ENCODE measurements at places on chromosomes 6 and 20. TPM values are rescaled to one million over a fixed set of nuclear protein-coding genes. Genes with fewer than 3 reads are reported as not detected.

- no peak for DNase-seq
These were observed 2.9 kb downstream of the POU3F2 start for GRCh38 chr6:98836962-98837944.

DNA sequence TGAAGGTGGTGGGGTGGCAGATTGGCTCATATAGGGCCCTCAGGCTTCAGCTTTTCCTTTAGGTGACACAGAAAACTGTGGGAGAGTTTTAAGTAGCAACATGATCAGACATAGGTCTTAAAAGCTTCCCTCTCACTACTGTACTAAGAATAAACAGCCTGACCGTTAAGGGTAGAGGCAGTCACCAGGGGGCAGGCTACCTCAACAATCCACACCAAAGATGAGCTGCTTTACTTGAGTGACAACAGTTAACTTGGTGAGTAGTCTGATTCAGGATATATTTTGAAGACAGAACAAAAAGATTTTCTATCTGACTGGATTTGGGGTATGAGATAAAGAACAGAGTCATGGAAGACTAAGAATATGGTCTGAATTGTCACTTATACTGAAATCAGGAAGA lies 193.1 kb upstream of the SHLD1 start:
- DNase-seq: peak; percentile 36

DNA sequence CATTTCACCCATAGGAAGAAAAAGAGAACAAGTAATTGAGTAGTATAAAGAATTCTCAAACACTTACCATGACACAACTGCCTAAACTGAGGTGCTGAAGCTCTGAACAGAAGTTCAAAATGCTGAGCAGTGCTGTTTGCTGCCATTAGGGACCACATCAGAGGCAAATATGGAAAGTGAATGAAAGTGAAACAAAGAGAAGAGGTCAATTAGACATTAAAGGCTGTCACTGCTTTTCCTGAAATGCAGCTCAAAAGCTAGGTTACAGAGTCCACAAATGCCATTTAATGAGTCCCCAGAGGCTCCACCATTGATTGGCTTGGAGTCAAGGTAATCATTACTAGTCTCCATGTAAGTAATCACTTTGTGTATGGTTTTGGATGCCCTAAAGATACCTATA lies 46.1 kb downstream of the POU3F2 start:
- DNase-seq: no peak

DNA sequence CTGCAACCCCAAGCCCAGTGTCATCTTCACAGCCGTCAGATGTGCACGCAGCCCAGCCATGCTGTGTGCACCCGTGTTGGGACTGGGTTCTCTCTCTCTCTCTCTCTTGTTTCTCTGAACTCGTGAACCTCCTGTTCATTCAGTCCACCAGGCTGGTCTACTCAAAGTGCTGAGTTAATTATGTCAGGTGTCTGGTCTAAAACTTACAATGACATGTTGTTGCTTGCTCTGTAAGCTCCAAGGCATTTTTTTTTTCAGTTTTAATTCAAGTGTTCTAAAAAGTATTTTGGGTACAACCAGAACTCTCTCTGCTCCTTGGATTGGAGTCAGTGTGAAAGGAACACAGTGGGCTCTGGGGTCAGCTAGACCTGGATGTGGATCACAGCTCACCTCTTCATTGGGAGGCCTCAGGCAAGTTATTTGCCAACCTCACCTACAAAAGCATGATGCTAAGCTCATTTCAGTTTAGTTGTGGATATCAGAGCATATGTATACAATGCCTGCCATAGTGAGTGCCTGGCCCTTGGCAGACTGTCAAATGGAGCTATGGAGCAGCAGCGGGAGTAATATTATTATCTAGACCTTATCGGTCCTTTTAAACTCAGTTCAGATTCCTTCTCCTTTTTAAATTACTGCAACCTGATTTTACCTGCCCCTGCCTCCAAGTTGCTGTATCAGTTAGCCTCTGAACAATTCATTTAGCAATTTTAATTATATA lies 59.5 kb downstream of the PLEKHG1 start:
- DNase-seq: no peak

ADGRF4 gene
- not detected for total RNA-seq

- no peak for DNase-seq
These were observed 11.5 kb upstream of the TREML4 start for GRCh38 chr6:41216616-41217015.

DNA sequence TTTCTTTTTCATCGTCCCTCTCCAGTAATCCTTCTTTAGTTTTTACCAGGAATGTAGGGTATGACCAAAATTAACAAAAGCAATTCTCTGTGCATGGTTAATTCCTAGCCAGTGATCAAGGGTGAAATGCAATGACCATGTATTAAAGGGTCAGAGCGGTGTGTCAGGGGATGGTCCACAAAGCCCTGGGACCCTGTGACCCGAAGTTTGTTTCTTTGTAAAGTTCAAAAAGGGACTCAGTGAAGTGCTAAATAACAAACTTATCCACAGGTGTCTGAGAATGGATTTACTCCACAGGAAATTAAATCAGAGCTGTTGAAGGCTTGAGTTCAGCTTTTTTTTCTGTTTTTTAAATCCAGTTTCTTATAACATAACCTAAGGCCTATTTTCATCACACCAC lies 375.7 kb downstream of the GJA1 start:
- no peak for DNase-seq

GDAP1L1 gene
- not detected for total RNA-seq

GRCh38 chr6:22029171-22029570 lies 267.7 kb downstream of the PRL start:
- DNase-seq: no peak

- no peak for DNase-seq
These were observed 345.4 kb downstream of the COL12A1 start for GRCh38 chr6:74860456-74860855.

DNA sequence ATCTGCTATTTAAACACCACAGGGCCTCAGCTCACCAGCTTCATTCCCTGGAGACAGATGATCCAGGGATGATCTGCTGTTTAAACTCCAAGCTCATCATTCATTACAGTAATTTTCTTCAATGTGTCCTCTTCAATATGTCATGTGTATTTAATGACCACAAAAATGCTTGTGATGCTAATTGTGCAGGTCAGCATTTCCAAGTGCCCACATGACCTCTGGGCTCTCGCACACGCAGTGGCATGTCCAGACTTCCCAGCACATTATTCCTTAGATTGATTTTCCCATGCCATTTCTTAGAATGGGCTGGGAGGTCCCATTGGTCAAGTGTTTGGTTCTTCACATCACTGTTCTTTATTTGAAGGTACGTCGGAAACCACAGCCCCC lies 434.4 kb downstream of the HAO1 start:
- no peak for DNase-seq

GRCh38 chr6:35487658-35488516 lies 9.0 kb downstream of the TEAD3 start:
- peak; percentile 38 for DNase-seq

CLVS2 gene
- total RNA-seq: not detected

STMND1 gene
- 0.14 TPM for total RNA-seq

- DNase-seq: peak; percentile 97
These were observed 403.9 kb upstream of the JARID2 start for GRCh38 chr6:14841901-14842421.

DNA sequence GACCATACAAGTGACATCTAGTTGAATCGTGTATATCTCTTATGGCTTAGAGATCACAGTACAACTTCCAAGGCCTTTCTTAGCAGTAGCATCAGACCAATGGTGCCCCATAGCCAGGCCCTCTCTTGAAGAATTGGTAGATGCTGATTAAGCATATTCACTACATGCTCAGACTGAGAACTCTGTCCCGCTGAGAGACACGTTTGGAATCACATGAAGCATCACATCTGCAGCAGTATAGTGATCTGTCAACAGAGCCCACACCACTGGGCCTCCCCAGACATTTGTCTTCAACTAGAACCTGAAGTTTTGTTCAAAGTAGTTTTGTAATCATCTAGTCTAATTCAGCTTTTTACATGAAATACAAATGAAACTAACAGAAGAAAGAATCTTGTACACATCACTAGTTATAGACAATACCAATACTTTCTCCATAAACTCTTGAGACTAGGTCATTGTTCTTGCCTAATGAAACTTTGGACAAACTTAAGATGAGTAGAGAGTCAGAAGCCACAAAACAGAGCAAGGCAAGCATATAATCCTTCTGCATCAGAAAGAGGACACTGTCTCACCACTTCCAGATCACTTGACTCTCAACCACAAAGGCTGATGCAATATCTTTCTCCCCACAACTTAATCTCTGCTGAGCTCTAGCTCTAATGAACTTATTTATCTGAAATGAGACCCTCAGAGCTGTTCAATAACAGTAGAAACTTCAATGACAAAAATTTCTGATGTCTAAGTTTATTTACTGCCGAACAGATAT lies 182.7 kb downstream of the TBX18 start:
- DNase-seq: peak; percentile 66

STX11 gene
- 0.27 TPM for total RNA-seq

- no peak for DNase-seq
These were observed 162.9 kb upstream of the SLC24A3 start for GRCh38 chr20:19049514-19049913.

- no peak for DNase-seq
These were observed 90.1 kb upstream of the FKBP1C start for GRCh38 chr6:63121166-63121565.

FRK gene
- total RNA-seq: not detected

DNA sequence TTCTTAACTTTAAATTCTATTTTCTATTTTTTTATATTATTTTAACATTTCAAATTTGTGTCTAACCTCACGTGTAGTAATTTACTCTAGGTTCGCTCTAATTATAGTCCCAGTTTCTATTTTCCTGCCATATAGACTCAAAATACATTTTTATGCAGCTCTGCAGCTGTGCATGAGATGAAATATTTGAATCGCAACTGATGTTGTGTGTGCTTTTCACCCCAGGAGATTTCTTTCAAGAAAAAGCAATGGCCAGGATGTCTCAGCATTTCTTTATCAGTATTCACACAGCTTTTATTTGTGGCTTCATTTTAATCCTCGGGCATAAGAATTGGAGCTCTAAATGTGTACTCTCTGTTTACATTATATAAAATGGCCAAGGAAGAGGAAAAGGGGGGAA lies 157.6 kb downstream of the HDGFL1 start:
- DNase-seq: no peak

DNA sequence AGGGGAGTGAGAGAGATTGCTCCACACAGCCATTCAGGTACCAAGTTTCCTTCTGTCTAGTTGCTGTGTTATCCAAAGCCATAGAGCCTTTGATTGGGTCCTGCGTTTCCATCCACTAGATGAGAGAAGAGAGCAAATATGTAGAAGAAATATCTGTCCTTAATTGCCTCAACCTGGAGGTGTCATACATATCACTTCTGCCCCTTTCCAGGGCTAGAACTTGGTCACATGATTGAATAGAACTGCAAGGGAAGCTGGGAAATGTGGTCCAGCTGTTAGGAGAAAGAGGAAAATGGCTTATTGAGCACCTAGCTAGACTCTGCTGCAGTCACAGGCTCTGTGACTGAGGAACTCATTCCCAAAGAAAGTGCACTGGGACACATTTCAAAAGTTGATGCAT lies 115.6 kb upstream of the JAG1 start:
- DNase-seq: no peak

DNA sequence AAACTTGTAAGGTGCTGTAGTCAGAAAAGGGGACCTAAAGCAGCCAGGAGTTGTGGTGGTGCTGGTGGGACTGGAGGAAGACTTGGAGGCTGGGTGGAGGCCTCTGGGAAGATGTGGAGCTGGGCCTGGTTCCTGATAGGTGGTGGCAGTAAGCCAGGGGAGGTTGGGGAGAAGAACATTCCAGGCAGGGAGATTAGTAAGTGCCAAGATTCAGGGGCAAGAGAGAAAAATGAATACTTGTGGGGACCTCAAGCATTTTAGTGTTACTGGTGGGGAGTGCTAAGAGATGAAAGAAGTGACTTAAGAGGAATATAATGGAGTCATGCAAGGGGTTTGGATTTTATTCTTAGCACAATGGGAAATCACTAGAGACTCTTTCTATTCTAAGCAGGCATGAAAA lies 79.0 kb upstream of the B3GAT2 start:
- no peak for DNase-seq

DNA sequence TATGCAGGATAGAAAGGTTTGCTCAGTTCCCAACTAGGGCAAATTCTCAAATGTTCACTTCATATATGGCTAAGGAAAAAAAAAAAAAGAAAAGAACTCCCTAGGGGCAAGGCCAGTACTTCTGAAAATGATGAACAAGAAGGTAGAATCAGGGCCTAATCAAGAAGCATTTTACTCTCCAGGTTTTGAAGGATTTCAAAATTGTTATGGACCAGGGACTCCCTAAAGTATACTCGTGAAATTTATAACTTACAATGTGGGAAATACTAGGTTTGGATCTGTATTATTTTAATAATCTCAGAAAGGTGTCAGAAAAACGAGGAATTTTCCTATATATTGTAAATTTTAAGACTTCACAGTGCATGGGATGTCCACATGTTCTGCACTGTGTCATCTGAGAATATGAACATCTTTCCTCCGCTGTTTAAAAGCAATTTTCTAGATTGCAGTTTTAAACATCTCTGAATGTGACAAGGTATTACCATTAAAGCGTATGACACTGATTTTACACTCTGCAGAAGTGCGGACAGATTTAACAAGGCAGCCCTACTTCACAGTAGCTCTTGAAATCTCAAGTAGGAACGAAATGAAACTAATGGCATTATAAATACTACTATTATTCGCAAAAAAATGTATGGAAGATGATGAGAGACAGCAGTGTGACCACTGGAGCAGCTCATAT lies 14.0 kb downstream of the PLAGL1 start:
- DNase-seq: no peak

DNA sequence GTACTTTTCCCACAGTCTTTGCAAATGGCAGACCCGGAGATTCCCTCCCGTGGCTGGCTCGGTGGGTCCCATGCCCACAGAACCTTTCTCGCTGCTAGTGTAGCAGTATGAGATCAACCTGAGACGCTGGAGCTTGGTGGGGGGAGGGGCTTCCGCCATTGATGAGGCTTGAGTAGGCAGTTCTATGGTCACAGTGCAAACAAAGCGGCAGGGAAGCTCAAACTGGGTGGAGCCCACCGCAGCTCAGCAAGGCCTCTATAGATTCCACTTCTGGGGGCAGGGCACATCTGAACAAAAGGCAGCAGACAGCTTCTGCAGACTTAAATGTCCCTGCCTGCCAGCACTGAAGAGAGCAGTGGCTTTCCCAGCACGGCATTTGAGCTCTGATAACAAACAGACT lies 186.0 kb upstream of the KCNK16 start:
- no peak for DNase-seq

GRCh38 chr6:159826968-159827647 lies 27.0 kb downstream of the PNLDC1 start:
- no peak for DNase-seq

GRCh38 chr6:23371132-23371915 lies 754.7 kb upstream of the NRSN1 start:
- DNase-seq: no peak

DNA sequence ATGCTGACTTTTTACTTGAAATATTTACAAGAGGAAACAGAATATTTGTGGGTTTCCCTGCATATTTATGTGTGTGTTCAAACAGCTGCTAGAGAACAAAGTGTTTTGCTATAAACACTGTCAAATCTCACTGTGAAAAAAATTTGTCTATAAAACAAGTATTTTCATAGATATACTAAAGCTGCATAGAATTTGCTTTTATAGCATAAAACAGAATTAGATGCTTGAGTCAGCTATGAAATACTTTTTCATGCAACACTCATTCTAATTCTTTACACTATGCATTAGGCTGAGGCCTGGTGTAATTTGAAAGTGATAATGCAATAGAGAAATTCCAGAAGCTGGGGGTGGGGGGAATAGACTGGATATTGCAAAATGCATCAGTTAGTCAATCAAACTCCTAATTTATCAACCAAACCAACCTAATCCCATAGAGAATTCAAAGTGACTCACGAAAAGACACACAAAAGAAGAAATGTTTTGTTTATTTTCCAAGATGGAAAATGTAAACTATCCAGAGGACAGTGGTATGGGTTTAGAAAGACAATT lies 148.2 kb downstream of the LAMA2 start:
- peak; percentile 91 for DNase-seq

- DNase-seq: no peak
These were observed 14.0 kb downstream of the DEFB110 start for GRCh38 chr6:50007819-50008218.

All from HFFc6 (cell line).